Adrenal gland (tissue), 19 donors: ENCODE measurements at places on chromosomes 2 and 18. TPM values are rescaled to one million over a fixed set of nuclear protein-coding genes. Genes with fewer than 3 reads are reported as not detected.

Gene KRTCAP3
- 3.4 TPM for total RNA-seq

Gene SERPINB11
- not detected for total RNA-seq

Gene ESPNL
- total RNA-seq = not detected

Gene SETBP1
- total RNA-seq = 15.9 TPM

Gene KCTD18
- 15.2 TPM for total RNA-seq

Gene ACKR3
- total RNA-seq = 3.5 TPM

Gene ABCB11
- total RNA-seq = 0.35 TPM

Gene FABP1
- total RNA-seq = not detected

Gene LCT
- total RNA-seq = 0.69 TPM

DNA sequence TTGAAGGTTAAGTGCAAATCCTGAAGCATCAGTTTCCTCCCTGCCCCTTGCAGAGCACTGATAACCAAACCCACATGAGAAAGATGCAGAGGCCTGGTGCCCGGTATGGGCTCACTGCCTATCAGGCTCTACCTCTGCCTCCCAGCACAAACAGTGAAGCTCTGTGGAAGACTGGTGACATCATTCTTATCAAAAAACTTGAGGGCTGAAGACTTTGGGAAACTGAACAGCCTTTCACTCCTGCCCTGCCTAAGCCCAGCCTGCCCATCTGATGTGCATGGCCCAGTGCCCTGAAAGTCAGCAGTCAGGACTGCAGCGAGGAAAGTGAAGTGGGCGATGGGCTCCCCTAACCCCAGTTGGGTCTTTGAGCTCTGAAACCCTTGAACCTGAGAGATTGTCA lies 174.8 kb upstream of the ARL4C start:
- H3K4me1 ChIP-seq = peaks cover 7% of the 10 kb centered on the region
- DNase-seq = no peak
- no peaks in the 10 kb centered on the region for H3K36me3 ChIP-seq
- no peak overlapping the region for H3K4me3 ChIP-seq
- no peak overlapping the region for H3K27ac ChIP-seq
- no peaks in the 10 kb centered on the region for H3K27me3 ChIP-seq

DNA sequence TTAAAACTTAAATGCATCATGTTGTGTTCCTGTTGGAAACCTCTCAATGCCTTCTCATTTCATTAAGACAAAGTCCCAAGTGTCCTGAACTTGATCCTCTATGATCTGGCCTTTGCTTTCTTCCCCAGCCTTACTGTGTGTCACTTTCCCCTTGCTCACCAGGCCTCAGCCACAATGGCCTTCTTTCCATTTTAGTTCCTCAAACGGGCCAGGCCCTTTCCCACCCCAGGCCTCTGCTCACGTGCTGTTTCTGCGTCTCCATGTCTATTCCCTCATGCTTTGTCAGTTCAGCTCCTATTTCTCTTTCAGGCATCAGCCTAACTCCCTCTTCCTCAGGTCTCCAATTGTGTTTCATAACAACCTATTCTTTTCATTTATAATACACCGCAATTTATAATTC lies 19.5 kb downstream of the CXCR4 start:
- no peaks in the 10 kb centered on the region for H3K4me1 ChIP-seq
- no peak overlapping the region for H3K4me3 ChIP-seq
- no peaks in the 10 kb centered on the region for H3K36me3 ChIP-seq
- H3K27ac ChIP-seq = no peak overlapping the region
- H3K27me3 ChIP-seq = no peaks in the 10 kb centered on the region

DNA sequence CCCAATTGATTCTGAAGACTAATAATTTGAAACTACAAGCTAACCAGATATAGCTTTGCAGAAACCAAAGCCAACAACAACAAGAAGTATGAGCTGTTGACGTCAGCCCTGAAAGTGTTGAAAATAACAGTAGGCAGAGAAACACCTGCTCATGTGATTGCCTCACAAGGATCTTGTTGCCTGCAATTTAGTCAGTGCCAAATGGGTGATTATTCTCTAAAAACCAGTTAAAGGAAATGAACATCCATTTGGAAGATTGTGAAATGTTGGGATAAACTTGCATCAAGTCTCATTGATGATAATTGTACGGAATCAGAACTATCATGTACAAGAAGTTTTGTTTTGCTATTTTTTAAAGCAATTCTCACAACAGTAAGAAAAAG lies 2.8 kb downstream of the CYTIP start:
- no peak for DNase-seq
- H3K27ac ChIP-seq = no peak overlapping the region
- H3K4me1 ChIP-seq = no peaks in the 10 kb centered on the region
- no peaks in the 10 kb centered on the region for H3K36me3 ChIP-seq
- peaks cover 6% of the 10 kb centered on the region for H3K27me3 ChIP-seq

GRCh38 chr18:42047721-42048120 lies 92.7 kb downstream of the PIK3C3 start:
- DNase-seq = no peak
- peaks cover 14% of the 10 kb centered on the region for H3K4me1 ChIP-seq
- no peaks in the 10 kb centered on the region for H3K36me3 ChIP-seq
- H3K27ac ChIP-seq = no peak overlapping the region
- no peak overlapping the region for H3K4me3 ChIP-seq
- H3K27me3 ChIP-seq = no peaks in the 10 kb centered on the region

- no peaks in the 10 kb centered on the region for H3K27me3 ChIP-seq
- H3K27ac ChIP-seq = no peak overlapping the region
- no peaks in the 10 kb centered on the region for H3K36me3 ChIP-seq
- H3K4me1 ChIP-seq = no peaks in the 10 kb centered on the region
- no peak for DNase-seq
These were observed 25.8 kb downstream of the PKP4 start for GRCh38 chr2:158482594-158482993.

DNA sequence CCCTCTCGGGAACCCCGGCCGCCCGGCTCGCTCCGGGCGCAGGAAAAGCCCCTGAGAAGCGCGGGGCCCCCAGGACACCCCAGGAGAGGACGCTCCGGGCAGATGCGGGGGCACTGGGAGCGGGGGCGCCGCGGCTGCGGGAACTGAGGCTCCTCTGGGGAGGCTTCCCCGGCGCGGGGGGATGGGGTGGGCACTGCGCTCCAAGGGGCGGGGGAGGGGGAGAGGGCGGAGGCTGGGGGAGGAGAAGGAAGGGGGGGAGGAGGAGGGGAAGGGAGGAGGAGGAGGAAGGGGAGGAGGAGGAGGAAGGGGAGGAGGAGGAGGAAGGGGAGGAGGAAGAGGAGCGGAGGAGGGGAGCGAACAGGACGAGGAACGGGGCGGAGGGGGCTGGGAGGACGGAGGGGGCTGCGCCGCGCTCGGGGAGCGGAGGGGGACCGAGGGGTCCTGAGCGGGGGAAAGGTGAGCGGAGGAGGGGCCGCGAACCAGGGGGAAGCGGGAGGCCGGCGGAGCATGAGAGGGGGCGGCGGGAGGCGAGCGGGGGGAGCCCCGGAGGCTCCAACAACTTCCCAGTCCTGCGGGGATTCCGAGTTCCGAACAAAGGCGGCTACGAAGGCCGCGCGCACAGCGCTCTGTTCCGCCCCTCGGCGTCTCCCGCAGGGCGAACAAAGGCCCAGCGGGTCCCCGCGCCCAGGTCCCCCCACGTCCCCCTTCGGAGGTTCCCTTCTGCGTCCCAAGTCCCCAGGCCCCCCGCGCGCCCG lies 742 bp downstream of the PXDN start:
- H3K4me3 ChIP-seq = no peak overlapping the region
- H3K4me1 ChIP-seq = no peaks in the 10 kb centered on the region
- H3K27me3 ChIP-seq = no peaks in the 10 kb centered on the region
- H3K27ac ChIP-seq = peak overlapping the region; percentile 32
- no peak for DNase-seq

GRCh38 chr2:25903216-25903776 lies 25.0 kb upstream of the ASXL2 start:
- no peak overlapping the region for H3K4me3 ChIP-seq
- no peaks in the 10 kb centered on the region for H3K4me1 ChIP-seq
- no peaks in the 10 kb centered on the region for H3K36me3 ChIP-seq
- H3K27ac ChIP-seq = no peak overlapping the region

DNA sequence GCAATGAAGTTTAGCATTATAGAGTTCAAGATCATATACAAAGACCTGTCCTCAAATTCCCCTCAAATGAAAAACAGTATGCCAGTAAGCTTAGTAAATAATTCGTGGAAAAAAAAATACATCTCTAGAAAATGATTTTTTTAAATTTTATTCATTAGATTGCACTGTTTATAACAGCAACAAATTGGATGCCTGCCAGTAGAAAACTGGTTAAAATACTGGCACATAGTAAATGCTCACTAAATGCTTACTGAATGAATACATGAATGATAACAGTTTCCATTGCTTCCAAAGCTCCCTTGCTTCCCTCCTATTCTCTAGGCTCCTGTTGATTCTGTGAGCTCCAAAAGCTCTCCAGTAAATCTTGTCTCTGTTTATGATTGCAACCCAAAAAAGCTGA lies 25.5 kb upstream of the SEH1L start:
- H3K4me3 ChIP-seq = no peak overlapping the region
- H3K4me1 ChIP-seq = no peaks in the 10 kb centered on the region
- no peaks in the 10 kb centered on the region for H3K36me3 ChIP-seq
- no peak overlapping the region for H3K27ac ChIP-seq
- no peaks in the 10 kb centered on the region for H3K27me3 ChIP-seq
- no peak for DNase-seq

DNA sequence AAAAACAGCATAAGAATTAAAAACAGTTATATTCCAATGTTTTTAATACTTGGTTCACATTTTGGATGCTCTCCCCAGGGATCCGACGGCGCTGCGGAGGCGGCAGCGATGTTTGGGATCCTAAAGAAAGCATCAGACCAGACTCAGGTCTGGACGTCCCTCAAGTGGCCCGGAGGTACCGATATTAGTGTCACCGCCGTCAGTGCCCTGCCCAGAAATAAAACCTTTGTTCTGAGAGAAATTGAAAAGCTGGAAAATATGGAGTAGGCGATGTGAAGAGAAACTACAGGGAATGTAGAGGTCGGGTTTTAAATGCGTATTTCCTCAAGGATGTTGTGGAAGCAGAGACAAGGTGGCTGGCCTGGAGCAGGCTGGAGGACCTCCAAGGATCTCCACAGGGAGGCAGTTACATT lies 683 bp upstream of the TBC1D8 start:
- H3K36me3 ChIP-seq = no peaks in the 10 kb centered on the region
- no peaks in the 10 kb centered on the region for H3K4me1 ChIP-seq
- DNase-seq = no peak

DNA sequence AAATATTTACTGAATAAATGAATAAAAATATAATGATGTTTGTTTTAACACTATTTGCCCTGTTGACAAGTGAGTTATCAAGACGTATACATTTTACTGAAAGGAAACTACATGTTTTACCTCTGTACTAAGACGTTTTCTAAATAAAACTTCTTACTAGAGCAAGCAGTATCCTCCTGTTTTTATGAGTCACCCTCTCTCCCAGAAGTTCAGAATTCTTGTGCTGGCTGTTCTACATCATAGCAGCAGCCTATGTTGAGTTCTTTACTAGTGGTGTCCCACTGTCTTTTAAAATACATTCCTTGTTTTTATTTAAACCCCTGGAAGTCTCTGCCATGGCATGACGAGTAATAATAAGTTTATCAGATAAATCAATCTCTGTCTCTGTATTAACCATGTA lies 297.4 kb downstream of the CALCRL start:
- H3K36me3 ChIP-seq = no peaks in the 10 kb centered on the region
- H3K4me1 ChIP-seq = no peaks in the 10 kb centered on the region
- no peak for DNase-seq

DNA sequence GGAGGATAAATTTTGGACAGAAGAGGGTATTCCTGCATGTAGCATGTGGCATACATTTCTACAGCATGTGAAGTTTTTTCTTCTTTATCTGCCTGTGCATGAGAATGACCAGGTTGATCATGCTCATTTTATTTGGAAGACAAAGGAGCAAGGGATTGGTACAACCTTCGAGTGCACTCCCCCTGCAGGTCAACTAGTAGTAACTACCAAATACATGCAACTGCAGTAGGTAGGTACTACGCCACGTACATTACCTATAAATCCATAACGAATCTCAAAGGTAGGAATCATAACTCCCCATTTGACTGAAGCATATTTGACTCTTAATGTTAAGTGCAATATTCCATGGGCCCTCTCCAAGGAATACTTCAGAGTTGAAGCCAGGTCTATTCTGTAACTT lies 763.9 kb downstream of the TSN start:
- H3K27ac ChIP-seq = no peak overlapping the region
- H3K4me3 ChIP-seq = no peak overlapping the region
- H3K27me3 ChIP-seq = no peaks in the 10 kb centered on the region
- no peaks in the 10 kb centered on the region for H3K4me1 ChIP-seq
- no peak for DNase-seq
- H3K36me3 ChIP-seq = no peaks in the 10 kb centered on the region

DNA sequence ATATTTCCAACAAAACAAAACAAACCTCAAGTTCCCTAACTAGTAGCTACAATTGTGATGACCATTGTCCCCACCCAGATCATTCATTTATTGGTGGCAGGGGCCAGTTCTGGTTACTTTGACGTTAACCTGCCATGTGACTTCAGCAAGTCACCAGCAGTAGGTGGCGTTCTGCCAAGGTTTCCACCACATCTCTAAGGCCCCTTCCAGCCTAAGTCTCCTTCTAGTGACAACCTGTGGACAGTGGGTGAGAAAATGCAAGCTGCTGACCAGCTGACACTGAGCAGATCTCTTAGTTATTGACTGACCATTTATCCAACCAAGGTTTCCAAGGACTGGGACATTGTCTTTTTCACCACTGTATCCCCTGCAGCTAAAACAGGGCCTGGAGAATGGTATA lies 98.4 kb downstream of the GPR39 start:
- no peaks in the 10 kb centered on the region for H3K27me3 ChIP-seq
- no peak for DNase-seq
- H3K4me1 ChIP-seq = no peaks in the 10 kb centered on the region
- no peak overlapping the region for H3K27ac ChIP-seq
- no peak overlapping the region for H3K4me3 ChIP-seq

DNA sequence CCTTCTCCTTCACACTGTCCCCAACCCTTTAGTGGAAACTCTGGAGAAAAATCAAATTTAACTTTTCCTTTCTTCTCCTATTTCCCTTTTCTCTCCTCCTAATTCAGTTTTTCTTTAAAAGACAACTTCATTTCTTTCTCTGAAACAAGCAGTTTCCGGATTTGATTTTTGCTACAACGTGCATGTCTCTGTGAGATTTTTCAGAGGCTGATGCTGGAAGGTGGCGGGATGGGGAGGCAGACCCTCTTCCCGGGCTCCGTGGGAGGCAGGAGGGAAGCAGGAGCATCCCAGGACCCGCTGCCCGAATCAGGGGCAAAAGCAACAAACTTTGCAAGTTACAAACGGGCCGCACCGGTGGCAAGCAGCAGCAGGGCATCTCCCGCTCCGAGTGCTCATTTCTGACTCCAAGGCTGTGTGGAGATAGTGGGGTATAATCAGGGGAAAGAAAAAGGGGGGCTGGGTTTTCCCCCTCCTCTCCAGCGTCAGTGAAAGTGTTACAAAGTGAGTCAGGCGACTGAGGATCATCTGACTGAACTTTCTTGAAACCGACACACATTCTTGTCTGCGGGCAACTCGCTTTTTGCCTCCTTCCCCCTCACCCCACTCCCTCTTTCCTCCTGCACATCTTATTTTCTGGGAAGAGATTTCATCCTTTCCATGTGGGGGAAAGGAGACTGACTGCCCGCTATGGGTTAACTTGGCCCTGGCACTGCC lies 6.4 kb downstream of the ZEB2 start:
- peaks cover 52% of the 10 kb centered on the region for H3K4me1 ChIP-seq
- H3K4me3 ChIP-seq = peak overlapping the region; percentile 94
- peak overlapping the region; percentile 100 for H3K27ac ChIP-seq
- H3K27me3 ChIP-seq = no peaks in the 10 kb centered on the region
